ENCODE measurements at places on chromosomes 2 and 18. TPM values are rescaled to one million over a fixed set of nuclear protein-coding genes. Genes with fewer than 3 reads are reported as not detected.

DNA sequence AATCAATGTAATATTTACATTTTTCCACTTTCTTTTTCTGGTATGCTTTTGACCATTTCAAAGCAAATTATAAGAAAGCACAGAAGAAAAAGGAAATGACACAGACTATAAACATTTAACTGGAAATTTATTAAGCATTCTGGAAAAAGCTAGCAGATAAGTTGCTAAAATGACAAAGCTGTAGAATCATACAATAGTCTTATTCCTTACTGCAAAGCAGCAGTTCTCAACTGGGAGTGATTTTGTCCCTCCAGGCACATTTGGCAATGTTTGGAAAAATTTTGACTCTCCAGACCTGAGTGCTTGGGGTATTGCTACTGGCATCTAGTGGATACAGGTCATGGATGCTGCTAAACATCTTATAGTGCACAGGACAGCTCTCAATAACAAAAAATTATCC lies 75.1 kb downstream of the MBD5 start:
- DNase-seq, result no peak

GRCh38 chr2:103183061-103183460 lies 421.2 kb downstream of the TMEM182 start:
- DNase-seq, result no peak

- no peak for DNase-seq
These were observed 13.6 kb downstream of the ASB1 start for GRCh38 chr2:238440331-238440730.

GRCh38 chr2:113361051-113361450 lies 76.4 kb upstream of the ZNG1B start:
- no peak for DNase-seq

The SPDYA gene
- total RNA-seq, result 2.5 TPM
